ENCODE measurements at places on chromosomes 5 and 9. TPM values are rescaled to one million over a fixed set of nuclear protein-coding genes. Genes with fewer than 3 reads are reported as not detected.

DNA sequence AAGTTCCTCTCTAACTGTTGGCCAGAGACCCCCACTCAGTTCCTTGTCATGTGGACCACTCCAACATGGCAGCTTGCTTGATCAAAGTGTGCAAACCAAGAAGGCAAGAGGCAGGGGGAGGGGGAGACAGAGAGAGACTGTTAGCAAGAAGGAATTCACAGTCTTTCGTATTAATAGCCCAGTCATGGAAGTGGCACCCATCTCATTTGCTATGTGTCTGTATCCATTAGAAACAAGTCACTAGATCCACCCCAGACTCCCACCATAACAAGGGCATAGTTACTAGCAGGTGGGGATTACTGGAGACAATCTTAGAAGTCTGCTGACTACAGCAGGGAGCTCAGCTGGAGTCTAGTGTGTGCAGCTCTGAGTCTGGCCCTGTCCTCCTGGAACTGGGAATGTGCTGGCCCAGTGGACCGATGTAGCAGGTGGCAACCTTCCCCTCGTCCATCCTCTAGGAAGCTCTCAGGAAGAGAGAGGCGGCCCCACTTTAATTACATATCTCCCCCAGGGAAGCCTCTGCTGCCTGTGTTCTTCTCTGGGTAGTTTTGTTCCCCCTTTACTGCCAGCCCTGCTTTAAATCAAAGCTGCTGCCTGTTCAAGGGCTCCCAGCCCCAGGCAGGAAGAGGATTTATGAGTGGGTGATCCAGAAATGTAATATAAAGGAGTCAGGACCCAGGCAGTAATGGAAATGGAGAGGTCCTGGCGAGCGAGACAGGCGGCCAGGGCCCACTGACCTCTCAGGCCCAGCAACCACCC lies 47.8 kb upstream of the ALDH1B1 start:
- no peak overlapping the region for H3K4me3 ChIP-seq
- no peak for DNase-seq
- H3K27ac ChIP-seq, result no peak overlapping the region
- no peaks in the 10 kb centered on the region for H3K4me1 ChIP-seq
- peaks cover 2% of the 10 kb centered on the region for H3K27me3 ChIP-seq

- H3K4me1 ChIP-seq, result no peaks in the 10 kb centered on the region
- H3K36me3 ChIP-seq, result no peaks in the 10 kb centered on the region
- H3K27ac ChIP-seq, result no peak overlapping the region
- H3K27me3 ChIP-seq, result no peaks in the 10 kb centered on the region
Measured at GRCh38 chr9:17402309-17402708, 176.6 kb upstream of the SH3GL2 start.

GRCh38 chr9:96195541-96195940 lies 106.4 kb downstream of the HSD17B3 start:
- no peak for DNase-seq
- H3K4me1 ChIP-seq, result no peaks in the 10 kb centered on the region
- no peak overlapping the region for H3K27ac ChIP-seq
- H3K4me3 ChIP-seq, result no peak overlapping the region
- H3K36me3 ChIP-seq, result peaks cover 3% of the 10 kb centered on the region

- DNase-seq, result no peak
- H3K4me1 ChIP-seq, result peaks cover 7% of the 10 kb centered on the region
- H3K27ac ChIP-seq, result no peak overlapping the region
- no peaks in the 10 kb centered on the region for H3K36me3 ChIP-seq
- peaks cover 41% of the 10 kb centered on the region for H3K27me3 ChIP-seq
- no peak overlapping the region for H3K4me3 ChIP-seq
Measured at GRCh38 chr5:97127727-97128126, 14.7 kb downstream of the LIX1 start.

- peaks cover 26% of the 10 kb centered on the region for H3K4me1 ChIP-seq
- H3K36me3 ChIP-seq, result peaks cover 5% of the 10 kb centered on the region
- no peak for DNase-seq
- H3K27me3 ChIP-seq, result no peaks in the 10 kb centered on the region
Measured at GRCh38 chr5:5430136-5430535, 7.7 kb downstream of the ICE1 start.

- peaks cover 22% of the 10 kb centered on the region for H3K4me1 ChIP-seq
- no peaks in the 10 kb centered on the region for H3K27me3 ChIP-seq
- DNase-seq, result no peak
- H3K36me3 ChIP-seq, result no peaks in the 10 kb centered on the region
- no peak overlapping the region for H3K4me3 ChIP-seq
Measured at GRCh38 chr5:110105692-110106091, 416.0 kb downstream of the MAN2A1 start.

GRCh38 chr9:93099551-93100275 lies 3.7 kb downstream of the CARD19 start:
- DNase-seq, result no peak
- peak overlapping the region; percentile 36 for H3K27ac ChIP-seq
- H3K36me3 ChIP-seq, result peaks cover 30% of the 10 kb centered on the region
- H3K27me3 ChIP-seq, result no peaks in the 10 kb centered on the region

- peaks cover 3% of the 10 kb centered on the region for H3K4me1 ChIP-seq
- H3K4me3 ChIP-seq, result no peak overlapping the region
- no peaks in the 10 kb centered on the region for H3K36me3 ChIP-seq
- no peak overlapping the region for H3K27ac ChIP-seq
- DNase-seq, result no peak
Measured at GRCh38 chr9:96691326-96691725, 36.2 kb upstream of the PRXL2C start.

DNA sequence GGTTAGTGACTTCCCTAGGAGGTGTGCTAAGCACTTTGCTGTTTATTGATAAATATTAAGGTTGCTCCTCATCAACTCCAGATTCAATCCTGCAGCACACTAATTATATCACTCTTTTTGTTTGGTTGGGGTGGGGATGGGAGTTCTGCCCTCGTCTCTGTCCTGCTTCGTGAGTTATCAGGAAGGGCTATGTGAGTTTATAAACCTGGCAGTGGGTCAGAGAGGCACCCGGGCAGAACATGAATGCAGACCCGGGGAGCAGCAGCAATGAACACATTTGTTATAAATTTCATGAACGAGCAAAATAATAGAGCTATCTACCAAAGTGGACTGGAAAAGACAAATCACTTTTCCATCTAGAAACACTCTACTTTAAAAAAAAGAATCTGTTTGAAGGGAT lies 125.5 kb upstream of the WWC1 start:
- no peaks in the 10 kb centered on the region for H3K36me3 ChIP-seq
- no peak for DNase-seq
- H3K27me3 ChIP-seq, result peaks cover 6% of the 10 kb centered on the region
- no peak overlapping the region for H3K27ac ChIP-seq
- H3K4me3 ChIP-seq, result no peak overlapping the region

DNA sequence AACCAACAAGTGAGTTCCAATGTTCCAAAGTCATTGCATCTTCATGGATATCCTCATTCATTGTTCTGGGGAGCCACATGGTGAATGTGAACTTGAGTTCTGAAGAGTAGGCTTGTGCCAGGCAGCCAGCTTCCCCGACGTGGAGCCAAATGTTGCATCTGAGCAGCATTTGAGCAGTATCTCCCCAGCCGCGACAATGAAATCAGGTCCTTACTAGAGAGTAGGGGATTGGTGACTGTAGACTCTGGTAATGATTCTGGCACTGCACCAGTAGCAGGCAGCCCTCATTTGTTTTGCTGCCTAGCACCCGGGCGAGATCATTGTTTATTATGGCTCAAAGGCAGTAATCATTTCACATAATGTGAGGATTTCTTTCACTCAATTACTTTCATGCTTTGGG lies 451.4 kb upstream of the C9orf72 start:
- DNase-seq, result no peak
- no peaks in the 10 kb centered on the region for H3K27me3 ChIP-seq
- H3K36me3 ChIP-seq, result no peaks in the 10 kb centered on the region
- H3K27ac ChIP-seq, result no peak overlapping the region

DNA sequence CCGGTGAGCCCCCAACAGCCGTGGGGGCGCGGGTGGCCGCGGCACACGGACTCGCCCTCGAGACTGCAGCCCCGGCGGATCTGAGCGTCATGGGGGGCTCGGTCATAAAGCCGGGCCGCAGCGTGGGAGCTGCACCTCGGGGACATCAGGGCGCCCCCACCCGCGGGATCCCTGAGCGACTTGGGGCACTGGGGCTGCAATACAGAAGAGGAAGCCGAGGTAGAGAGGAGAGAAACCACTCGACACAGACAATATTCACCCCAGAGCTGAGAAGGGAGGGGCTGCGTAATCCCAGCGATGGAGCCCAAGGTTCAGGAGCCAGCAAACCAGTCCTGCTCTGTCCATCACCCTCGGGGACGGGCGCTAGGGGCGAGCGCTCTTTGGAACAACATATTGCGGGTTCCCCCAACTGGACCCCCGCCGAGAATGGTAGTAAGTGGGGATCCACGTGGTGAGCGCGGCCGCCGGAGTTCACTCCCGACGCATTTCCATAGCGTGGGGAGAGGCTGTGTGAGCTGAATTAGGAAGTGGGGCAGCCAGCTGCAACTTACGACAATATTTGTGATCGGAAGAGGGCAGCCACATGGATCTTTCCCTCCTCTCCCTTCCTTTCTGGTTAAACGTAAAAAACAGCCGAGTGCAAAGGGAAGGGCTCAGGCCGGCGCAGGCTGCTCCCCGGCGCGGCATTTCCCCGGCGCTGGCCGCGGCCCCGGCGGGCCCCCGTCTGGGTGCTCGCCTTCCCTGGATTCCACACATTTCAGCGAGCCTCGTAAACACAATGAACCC lies 9.9 kb downstream of the PTCH1 start:
- peaks cover 28% of the 10 kb centered on the region for H3K4me1 ChIP-seq
- no peaks in the 10 kb centered on the region for H3K36me3 ChIP-seq

DNA sequence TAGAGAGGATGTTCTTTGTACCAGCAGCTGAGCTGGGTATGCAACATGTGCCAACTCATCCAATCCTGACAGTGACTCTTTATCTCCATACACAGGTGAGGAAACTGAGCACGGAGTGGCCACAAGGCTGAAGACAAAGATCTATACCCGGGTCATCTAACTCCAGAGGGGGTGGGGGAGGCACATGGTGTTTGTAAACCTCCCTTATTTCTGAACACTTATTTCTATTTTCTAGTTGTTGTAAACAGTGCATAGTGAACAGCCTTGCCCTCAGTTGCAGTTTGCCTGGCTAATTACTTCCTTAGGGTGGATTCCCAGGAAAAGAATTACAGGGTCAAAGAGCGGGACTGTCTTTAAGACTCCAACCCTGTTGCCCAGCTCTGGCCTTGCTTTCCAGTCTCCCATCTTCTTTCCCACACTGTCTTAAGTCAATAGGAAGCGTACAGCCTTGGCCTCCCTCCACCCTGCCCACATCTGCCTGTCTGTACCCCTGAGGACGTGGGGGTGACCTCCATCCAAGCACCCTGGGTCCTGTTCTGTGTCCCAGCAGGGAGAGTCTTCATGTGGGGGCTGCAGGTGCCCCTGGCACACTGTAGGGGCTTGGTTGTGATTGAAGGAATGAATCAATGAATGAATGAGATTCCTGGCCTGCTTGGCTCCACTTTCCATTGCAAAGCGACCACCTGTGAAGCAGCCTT lies 13.2 kb upstream of the FIBCD1 start:
- no peak overlapping the region for H3K27ac ChIP-seq
- no peak overlapping the region for H3K4me3 ChIP-seq
- no peaks in the 10 kb centered on the region for H3K4me1 ChIP-seq
- H3K27me3 ChIP-seq, result no peaks in the 10 kb centered on the region

- no peak overlapping the region for H3K27ac ChIP-seq
- no peaks in the 10 kb centered on the region for H3K4me1 ChIP-seq
- no peak overlapping the region for H3K4me3 ChIP-seq
Measured at GRCh38 chr9:100739208-100739607, 161.3 kb downstream of the CAVIN4 start.

GRCh38 chr9:35517131-35517530 lies 27.2 kb downstream of the RUSC2 start:
- no peaks in the 10 kb centered on the region for H3K36me3 ChIP-seq
- no peaks in the 10 kb centered on the region for H3K4me1 ChIP-seq
- H3K27me3 ChIP-seq, result peaks cover 3% of the 10 kb centered on the region
- DNase-seq, result no peak
- no peak overlapping the region for H3K4me3 ChIP-seq

DNA sequence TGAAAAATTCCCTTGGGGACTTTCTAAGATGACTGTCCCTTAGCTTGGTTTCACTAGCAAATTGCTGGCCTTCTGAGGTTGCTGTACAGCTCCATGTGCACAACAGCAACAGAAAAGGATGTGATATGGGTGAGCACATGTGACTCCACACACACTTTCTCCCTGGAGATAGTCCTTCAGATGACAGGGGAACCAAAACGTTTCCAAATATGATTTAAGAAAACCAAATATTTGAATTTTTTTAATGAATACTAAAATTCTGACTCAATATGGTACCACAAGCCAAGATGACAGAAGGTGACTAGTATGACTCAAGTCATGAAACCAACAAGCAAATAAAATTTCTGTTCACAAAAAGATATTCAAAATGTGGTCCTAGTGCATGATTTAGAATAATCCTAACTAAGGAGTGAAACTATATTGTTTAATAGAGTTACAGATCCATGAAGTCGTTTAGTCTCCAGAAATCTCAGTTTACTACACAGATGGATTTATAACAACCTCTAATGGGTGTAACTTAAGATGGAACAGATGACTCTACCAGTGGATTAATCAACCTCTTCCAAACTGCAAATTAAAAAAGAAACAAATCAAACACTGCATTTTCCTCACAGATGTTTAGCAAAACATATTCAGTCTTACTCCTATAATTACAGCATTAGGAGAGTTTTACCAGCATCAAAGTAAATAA lies 144.8 kb upstream of the PIK3R1 start:
- DNase-seq, result no peak
- H3K4me3 ChIP-seq, result no peak overlapping the region
- H3K4me1 ChIP-seq, result no peaks in the 10 kb centered on the region
- H3K27me3 ChIP-seq, result no peaks in the 10 kb centered on the region

TTC23L gene
- not detected for total RNA-seq
